Activated CD4-positive, alpha-beta memory T cell treated with anti-CD3 and anti-CD28 coated beads, Interleukin-2, amount 10 ng/mL, durations not matched to agents 7 days and 5 days (primary cell): ENCODE measurements at places on chromosomes 3 and 15. TPM values are rescaled to one million over a fixed set of nuclear protein-coding genes. Genes with fewer than 3 reads are reported as not detected.

CHRM5 gene
- not detected for total RNA-seq

DNA sequence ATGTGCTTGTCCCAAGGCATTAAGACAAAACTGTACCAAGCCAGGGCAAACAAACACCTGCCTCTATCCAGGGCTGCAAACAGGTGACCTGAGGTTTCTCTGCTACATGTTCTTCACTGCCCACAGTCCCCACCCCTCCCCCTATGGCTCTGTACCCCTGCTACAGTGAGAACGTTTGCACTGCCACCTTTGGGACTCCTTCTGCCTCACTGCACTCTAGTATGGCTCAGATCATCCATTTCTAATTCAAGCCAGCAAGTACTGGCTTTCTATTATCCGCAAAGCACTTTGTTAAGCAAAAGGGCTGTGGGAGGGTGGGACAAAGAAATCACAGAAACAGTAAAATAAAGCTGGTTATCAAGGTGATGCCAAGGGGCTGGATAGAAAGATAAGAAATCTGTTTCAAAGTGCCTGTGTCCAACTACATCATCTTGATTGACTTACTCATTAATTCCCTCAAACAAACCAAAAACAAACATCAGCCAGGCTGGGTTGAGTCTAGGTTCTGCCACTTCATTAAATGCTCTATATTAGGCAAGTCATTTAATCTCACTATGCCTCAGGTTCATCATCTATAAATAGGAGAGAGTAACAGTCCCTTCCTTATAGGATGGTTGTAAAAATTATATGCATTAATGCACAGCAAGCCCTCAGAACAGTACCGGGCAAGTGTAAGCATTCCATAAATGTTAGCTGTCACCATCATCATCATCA, 95.3 kb downstream of the PDZRN3 start:
- DNase-seq, result no peak

DNA sequence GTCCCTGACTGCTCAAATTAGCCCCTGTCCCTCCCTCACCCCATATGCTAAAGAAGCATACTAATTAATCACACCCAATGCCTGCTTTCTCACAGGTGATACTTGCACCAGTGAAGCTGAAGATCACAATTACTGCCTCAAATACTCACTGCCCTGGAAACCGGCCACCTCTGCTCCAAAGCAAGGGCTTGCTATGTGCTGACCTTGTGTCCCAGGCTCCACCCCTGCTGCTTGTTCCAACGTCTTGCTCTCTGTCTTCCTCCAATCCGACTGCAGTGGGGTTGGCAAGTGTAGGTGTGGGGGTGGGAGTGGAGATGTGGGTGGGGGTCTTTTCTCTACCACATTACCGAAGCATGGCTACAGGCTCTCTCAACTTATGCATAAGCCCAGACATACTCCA, 55.7 kb upstream of the PSMD6 start:
- no peak for DNase-seq

GRCh38 chr3:156148946-156149381, 28.6 kb downstream of the KCNAB1 start:
- DNase-seq, result no peak

TCAIM gene
- total RNA-seq, result 19.3 TPM
